Left cardiac atrium (tissue), 4 donors: ENCODE measurements at places on chromosomes 3 and 15. TPM values are rescaled to one million over a fixed set of nuclear protein-coding genes. Genes with fewer than 3 reads are reported as not detected.

GRCh38 chr15:47951781-47952180 is 169.0 kb upstream of the SLC24A5 start:
- no peak for DNase-seq

Gene PTX3
- total RNA-seq: 1.3 TPM

Gene SELENOK
- 99.9 TPM for total RNA-seq

GRCh38 chr15:72912121-72912520 is 128.6 kb upstream of the ADPGK start:
- DNase-seq: no peak

DNA sequence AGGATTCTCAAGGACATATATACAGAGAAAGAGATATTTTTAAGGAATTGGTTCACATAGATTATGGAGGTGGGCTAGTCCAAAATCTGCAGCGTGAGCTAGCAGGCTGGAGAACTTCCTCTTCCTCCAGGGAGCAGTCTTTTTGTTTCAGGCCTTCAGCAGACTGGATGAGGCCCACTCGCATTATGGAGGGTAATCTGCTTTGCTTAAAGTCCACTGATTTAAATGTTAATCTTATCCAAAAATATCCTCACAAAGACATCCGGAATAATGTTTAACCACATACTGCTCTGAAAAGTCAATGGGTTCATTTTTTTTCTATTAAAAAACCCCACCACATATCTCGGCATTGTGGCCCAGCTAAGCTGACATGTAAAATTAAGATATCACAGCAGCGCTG is 22.2 kb upstream of the NRROS start:
- DNase-seq: no peak

GRCh38 chr3:141064255-141064926 is 13.2 kb downstream of the SPSB4 start:
- DNase-seq: no peak

Gene HERC2
- 46.5 TPM for total RNA-seq

Gene GXYLT2
- 27.4 TPM for total RNA-seq

GRCh38 chr3:125683067-125683829 is 88.0 kb upstream of the OSBPL11 start:
- DNase-seq: peak; percentile 56

Gene MESP2
- 0.16 TPM for total RNA-seq

- no peak for DNase-seq
Measured at GRCh38 chr3:126557415-126557745, 1.4 kb downstream of the C3orf22 start.

DNA sequence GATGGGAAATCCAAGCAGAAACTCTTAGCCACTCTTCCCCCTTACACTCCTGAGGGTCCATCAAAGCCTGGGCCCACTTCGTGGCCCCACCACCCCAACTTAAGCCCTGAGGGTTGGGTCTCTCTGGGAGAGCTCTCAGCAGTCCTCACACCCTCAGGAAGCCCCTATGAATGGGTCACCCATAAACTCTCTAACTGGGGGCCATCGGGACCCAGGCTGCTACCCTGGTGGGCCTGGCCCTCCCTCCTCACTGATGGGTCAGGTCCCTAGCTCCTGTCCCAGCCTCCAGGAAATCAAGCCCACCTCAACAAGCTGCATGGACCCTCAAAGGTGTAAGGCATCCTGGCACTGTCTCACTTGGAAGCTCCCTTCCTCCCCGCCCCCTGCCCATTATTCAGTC is 19.4 kb downstream of the SH2D7 start:
- DNase-seq: no peak

Gene PLA2G4D
- total RNA-seq: not detected

DNA sequence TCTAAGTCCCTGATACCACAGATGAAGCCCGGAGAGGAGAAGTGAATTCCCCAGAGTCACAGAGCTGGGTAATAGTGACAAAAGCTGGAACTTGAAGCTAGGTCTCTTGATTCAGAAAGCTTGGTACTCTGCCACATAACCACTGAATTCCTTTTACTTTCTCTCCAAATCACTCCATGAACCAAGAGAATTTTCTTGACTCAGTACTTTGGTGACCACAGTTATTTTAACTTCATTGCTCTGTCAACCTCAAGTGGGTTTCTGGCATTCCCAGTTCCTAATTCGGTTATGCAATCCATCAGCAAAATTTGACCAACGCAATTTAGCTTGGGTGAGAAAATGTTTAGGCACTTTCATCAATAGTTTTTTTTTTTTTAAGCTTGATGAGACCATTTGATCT is 61.0 kb upstream of the PPARG start:
- no peak for DNase-seq

GRCh38 chr3:108218811-108219210 is 3.4 kb downstream of the IFT57 start:
- no peak for DNase-seq

Gene HSPBAP1
- total RNA-seq: 6.2 TPM

- no peak for DNase-seq
Measured at GRCh38 chr3:50648313-50648712, 26.4 kb upstream of the DOCK3 start.

- DNase-seq: no peak
Measured at GRCh38 chr3:142595581-142595950, 627 bp upstream of the PLS1 start.

Gene PIERCE2
- total RNA-seq: 1.2 TPM

DNA sequence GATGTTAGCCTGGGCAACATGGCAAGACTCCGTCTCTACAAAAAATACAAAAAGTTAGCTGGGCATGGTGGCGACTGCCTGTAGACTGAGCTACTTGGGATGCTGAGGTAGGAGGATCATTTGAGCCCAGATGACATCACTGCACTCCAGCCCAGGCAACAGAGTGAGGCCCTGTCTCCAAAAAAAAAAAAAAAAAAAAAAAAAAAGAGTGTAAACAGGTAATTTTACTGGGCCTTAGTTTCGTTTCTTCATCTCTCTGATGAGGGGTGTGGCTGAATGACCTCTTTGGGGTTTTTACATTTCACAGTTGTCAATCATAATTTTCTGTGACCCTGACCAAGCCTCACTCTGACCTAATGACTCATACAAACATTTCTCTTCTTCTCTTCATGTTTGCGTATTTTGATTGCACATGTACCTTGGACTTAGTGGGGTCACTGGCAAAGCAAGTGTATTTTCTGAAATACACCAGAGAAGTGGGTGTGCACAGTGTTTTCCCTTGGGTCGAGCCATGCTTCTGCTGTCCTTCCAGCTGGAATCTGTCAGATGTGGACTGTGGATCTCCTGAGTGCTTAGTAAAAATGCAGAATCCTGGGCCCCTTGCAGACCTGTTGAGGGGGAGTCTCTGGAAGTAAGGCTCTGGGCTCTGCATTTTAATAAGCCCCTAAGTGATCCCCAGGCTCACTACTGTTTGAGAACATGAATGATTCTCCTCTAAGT is 140.5 kb downstream of the FNDC3B start:
- DNase-seq: no peak

- DNase-seq: no peak
Measured at GRCh38 chr3:171508676-171509075, 48.5 kb upstream of the TNIK start.

DNA sequence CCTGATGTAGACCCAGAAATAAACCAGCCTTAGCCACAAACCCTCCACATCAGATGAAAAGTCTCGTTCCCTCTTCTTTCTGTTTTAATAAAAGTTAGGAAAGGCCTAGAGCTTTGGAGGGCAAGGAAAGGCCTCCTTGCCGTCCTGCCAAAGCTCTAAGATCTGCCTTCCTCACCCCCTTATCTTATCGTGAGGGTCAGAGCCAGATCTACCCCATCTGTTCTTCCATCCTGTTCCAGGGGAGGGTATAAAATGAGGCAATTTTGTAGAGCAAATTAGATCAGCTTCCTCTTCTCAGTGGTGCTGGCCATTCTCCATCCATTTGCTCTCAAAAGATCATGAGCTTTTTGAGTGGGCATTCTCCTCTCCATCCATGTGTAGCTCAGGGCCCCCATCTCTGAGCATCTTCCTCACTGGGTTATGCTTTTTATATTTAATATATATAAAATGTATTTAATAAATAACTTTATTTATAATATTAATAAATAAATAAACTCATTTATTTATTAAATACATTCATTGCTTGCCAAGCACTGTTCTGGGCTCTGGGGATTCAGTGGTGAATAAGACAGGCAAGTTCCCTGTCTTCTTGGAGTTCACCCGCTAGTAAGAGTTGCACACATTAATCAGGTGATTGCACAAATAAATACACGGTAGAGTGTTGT is 2.0 kb upstream of the SLC24A1 start:
- DNase-seq: no peak

Gene FRG2C
- not detected for total RNA-seq

DNA sequence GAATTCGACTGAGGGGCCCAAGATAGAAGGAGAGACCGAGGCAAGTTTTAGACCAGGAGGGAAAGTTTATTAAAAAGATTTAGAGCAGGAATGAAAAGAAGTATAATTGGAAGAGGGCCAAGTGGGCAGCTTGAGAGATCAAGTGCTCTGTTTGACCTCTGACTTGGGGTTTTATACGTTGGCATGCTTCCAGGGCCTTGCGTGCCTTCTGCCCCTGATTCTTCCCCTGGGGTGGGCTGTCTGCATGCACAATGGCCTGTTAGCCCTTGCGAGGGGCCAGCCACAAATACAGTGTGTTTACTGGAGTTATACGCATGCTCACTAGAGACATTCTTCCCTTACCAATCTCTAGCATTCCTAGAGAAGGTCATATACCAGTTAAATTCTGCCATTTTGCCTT is 70.7 kb upstream of the LARS2 start:
- no peak for DNase-seq

- peak; percentile 39 for DNase-seq
Measured at GRCh38 chr3:20310629-20311028, 124.6 kb upstream of the SGO1 start.

DNA sequence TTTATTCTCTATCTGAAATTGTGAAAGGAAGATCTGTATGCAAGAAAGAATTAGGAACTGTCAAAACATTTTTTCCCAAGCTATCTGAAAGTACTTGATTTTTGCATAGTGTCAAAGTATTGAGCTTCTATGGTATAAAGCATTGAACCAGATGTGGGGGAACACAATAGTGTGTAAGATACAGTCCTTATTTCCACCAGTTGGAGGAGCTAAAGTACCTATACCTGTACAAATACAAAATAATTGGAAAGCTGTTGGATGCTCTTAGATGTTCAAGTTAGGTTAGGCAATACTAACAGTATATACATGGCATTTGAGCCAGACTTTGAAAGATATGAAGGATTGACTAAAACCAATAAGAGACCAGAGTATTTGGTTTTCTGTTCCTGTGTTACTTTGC is 148.4 kb downstream of the B3GALNT1 start:
- DNase-seq: no peak

- no peak for DNase-seq
Measured at GRCh38 chr15:62519900-62520299, 354.8 kb upstream of the C2CD4B start.

Gene CACNA1D
- 2.4 TPM for total RNA-seq
